ENCODE measurements at places on chromosomes 7 and 10. TPM values are rescaled to one million over a fixed set of nuclear protein-coding genes. Genes with fewer than 3 reads are reported as not detected.

DNA sequence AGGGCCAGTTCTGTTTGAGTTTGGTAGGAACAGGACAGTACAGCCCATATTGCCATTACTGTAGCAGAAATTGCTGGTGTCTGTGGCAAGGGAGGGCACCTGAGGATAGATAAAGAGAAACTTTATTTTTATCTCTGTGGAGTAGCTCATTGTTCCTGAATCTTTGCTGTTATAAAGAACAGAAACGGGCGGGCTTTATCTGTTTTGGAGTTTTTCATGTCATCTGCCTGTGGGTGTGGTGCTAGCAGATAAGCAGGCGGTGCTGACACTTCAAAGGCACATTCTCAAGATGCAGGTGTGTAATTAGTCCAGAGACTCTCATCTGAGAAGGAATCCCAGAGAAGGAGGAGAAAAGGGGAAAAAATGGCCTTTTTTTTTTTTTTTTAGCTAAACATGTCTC is 11.5 kb downstream of the ZNF273 start:
- no peak for DNase-seq

GRCh38 chr10:71621231-71622153 is 98.1 kb downstream of the C10orf105 start:
- DNase-seq: peak; percentile 53

DNA sequence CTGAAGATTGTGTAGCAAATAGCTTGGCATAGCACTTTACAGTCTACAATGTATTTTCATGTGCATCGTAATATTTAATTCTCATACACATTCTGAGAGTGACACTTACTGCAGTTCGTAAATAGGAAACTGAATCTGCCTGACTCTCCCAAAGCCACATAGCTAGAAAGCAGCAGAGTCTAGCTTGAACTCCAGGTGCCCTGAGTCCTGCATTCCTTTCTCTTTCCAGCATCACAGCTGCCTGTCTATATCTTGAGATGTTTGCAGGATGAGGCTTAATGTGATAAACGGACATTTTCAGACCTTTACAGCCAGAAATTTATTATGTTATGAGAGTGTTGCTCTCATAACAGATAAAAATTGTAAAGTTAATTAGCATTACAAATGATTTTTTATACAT is 132.9 kb upstream of the PLXDC2 start:
- no peak for DNase-seq

DNA sequence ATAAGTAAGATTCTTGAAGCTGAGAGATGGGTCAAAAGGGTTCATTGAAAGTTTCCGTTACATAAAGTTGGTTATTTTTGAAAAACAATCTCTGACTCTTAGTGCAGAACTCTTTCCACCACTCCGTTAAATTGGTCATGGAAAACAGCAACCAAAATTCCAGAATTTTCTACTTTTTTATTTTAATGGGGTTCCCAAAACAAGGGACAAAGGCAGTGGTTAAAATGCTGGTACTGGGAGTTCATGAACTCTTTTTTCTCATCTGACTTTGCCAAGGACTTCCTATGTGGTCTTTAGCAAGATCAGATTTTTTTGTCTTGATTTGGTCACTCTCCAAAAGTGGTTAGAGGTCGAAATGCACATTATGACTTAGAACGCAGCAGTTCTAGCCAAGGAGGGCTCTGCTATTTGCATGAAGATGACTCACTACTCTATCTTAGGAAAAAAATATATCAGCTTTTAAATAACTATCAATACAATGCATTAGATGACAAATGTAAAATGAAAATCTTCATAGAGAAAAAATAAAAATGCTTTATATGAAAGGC is 145.7 kb downstream of the REEP3 start:
- DNase-seq: no peak

DNA sequence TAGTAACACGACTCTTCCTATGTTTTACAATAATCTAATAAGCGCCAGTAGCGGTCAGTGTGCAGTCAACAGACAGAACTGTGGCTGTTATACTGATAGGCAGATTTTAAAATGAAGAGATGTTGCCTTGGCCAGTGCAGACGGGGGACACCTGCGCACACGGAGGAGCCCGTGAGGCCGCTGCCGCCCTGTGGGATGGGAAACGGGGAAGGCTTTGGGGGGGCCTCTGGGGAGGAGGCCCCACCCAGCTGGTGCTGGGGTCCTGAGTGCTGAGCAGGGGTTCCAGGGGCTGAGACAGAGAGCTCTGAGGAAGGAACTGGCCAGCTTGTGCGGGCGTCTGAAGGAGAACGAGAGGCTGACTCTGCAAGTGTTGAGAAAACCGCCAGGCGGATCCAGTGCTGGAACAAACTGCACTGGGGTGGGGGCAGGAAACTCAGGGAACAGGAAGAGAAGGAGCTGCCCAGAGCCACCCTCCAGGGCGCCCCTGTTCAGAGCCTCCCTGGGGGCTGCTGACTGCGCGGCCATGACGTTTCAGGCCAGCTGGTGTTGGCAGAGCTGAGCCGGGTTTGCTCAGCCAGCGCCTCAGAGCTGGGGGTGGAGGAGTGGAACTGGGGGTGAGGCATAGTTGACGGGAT is 426.4 kb downstream of the TCERG1L start:
- no peak for DNase-seq

- no peak for DNase-seq
Measured at GRCh38 chr7:36279200-36279925, 110.3 kb upstream of the ANLN start.

SP8 gene
- total RNA-seq: not detected

ADCYAP1R1 gene
- 0.11 TPM for total RNA-seq

TACC2 gene
- 203 TPM for total RNA-seq

DNA sequence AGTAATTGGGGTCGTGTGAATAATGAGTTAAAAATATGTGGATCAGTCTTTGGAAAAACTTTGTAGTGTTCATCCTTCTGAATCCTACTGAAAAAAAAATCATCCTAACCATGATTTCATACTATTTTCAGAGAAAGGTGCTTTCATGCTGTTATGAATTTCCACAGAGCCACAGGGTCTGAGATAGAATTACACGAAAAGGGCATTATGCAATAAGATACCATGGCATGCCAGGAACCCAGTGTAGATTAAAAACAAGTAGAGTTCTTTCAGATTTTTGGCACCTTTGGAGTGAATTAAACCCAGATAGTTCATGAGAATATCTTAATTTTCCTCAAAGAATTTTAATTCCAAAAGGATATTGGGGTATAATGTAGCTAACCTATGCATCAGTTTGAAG is 47.5 kb upstream of the AGMO start:
- no peak for DNase-seq

DNA sequence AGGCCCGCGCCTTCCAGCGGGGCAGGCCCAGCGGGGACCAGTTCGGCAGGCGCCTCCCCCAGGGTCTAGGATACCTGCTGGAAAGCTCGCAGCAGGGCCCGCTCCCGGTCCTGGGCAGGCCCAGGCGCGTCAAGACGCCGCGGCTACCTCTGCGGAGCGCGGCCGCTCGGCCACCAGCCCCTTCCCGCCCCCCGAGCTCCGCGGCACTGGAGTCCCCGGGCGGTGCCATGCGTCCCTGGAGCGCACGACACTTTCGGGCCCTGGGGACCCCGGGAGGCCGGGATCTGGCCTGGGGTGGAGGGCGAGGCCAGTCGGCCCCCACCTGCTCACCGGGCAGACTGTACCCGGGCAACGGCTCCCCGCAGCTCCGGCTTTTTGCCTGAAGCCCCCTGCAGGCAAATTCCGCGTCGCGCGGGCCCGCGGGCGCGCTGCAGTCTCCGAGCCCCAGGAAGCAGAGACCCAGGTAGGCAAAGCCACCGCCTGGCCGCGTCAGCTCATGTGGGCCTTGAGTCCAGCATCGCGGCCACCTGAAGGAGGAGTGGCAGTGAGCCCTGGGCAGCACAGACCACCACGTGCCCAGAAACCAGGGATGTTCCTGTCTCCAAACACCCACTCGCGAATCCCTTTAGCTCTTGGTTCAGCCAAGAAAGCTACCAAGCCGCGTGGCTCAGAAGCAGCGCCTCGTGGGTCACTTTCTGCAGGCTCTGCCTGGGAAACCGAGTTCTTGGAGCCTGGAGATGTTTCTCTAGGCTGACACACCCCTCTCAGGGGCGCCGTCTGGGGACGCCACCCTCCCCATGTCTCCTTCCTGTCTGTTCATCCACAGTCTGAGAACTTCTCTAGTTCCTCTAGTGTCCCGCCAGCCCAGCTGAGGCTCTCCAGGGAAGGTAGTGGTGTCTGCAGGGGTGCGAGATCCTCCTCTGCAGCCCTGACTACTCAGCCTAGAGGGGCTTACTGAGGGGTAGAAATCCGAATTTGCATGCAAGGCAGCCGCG is 46.1 kb upstream of the APBB1IP start:
- peak; percentile 85 for DNase-seq

DNA sequence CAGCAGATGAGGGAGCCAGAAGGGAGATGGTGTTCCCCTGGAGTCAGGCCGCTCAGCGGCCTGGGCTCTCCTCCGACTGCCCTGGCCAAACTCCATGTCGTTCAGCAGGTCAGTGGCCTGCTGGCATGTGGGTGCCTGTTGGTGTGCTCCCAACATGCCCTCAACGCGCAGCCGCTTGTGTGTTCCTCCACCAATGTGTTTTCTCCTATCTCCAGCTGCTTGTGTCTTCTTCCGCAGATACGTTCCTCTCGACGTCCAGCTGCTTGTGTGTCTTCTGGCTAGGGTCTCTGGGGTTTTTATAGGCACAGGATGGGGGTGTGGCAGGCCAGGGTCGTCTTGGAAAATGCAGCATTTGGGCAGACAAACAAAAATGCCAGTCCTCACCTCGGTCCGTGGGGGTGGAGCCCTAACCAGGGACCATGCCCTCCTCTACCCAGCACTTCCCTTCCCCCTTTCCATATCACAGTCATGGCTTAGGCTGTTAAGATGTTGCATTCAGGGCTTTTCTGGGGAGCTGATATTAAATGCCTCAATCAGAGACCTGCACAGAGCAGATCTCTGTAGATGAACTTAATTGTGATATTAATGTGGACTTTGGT is 111.6 kb downstream of the TMEM178B start:
- peak; percentile 44 for DNase-seq

DNA sequence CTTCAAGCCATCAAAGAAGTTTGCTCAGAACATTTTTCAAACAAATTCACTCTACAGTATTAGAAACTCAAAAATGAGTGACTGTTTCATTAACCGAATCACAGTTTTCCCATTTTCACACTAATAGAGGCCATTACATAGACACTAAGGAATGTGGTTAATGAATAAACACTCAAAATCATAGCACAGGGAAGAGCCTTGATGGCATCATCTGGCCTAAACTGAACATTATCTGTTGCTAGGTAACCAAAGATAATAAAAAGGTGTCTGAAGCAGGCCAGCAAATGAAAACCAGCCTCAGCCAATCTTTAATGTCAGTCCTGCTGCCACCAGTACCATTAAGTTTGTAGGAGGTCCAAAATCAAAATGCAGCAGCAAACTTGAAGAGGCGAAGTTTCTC is 492.4 kb upstream of the STEAP1 start:
- no peak for DNase-seq

PHYHIPL gene
- total RNA-seq: not detected

GRCh38 chr7:5283421-5284303 is 919 bp downstream of the SLC29A4 start:
- DNase-seq: peak; percentile 84

- DNase-seq: no peak
Measured at GRCh38 chr7:370259-370625, 80.3 kb downstream of the FOXL3 start.

CARD11 gene
- 6.5 TPM for total RNA-seq

- DNase-seq: no peak
Measured at GRCh38 chr10:107631876-107632275, 467.4 kb upstream of the SORCS1 start.

DNA sequence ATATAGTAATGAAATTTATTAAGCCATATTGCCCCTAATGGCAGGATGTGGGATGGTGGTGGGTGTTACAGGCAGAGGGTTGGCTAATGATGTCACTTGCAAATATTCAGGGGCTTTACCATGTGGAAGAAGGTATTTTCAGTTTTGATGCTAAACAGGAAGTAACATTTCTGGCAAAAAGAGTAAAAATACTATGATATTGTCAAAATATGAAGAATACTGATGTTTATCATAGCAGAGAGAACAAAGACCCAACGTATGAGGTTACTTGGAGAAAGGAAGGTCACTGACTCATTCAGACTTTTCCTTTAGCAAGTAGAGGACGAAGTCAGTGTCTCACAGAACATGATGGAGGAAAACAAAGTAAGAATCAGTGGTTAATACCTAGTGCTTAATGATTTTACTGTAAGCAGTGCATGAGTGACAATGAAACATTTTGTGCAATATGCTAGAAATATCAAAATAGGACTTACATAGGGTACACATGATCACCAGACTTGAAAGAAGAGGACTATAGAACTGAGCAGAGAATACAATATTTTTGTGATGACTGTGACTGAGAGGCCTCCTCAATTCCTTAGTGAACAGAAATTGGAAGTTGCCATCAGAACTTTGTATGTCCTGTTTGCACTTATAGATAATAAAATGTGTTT is 89.7 kb upstream of the STEAP4 start:
- DNase-seq: no peak

INPP5A gene
- 35.5 TPM for total RNA-seq

DNA sequence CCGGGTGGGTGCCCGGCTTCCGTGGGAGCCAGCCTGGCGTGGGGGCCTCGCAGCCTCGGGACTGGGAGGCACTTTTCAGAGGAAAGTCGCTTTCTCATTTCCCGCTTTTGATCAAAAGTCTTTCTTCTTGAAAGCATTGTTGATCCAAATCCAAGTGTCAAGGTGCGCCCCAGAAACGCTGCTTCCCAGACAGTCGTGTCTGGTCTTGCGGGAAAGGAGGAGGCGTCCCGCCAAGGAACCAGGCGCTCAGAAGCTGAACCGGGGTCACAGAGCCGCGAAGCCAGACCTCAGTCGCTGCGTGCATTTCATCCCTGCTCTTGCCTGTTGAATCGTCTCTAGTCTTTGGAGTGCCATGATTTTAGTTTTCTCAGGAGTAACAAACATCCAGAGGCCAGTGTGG is 1.1 kb upstream of the BNIP3 start:
- DNase-seq: no peak

VIPR2 gene
- total RNA-seq: not detected

GRCh38 chr10:108850138-108850854 is 1073.0 kb downstream of the XPNPEP1 start:
- DNase-seq: no peak

ZNF425 gene
- 3.1 TPM for total RNA-seq

DNA sequence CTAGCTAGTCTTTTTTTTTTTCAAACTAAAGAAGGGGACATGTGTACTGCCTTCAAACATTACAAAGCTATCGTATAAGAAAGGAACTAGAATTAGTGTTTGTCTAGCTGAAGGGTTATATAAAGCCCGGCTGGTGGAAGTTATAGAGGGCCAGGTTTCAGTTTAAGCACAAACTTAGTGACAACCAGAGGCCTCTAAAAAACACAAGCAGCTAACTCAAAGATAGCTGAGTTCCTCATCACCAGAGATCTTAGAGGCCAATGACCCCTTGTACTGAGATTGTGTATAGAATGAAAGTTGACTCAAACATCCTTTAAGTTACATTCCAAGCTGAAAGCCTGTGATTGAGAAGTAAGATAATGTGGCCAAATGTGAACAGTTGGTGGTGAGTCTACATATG is 28.1 kb upstream of the SGMS1 start:
- DNase-seq: no peak

CYP2C19 gene
- 0.20 TPM for total RNA-seq

GRCh38 chr7:127437837-127438236 is 45.3 kb upstream of the ZNF800 start:
- no peak for DNase-seq

RNF32 gene
- total RNA-seq: 2.6 TPM

Measured in upper lobe of left lung (tissue), 6 donors.